Stimulated activated CD4-positive, alpha-beta T cell treated with anti-CD3 and anti-CD28 coated beads, Interleukin-2, amount 100 ng/mL, for 24 hours (primary cell): ENCODE measurements at places on chromosomes 5 and 9.

DNA sequence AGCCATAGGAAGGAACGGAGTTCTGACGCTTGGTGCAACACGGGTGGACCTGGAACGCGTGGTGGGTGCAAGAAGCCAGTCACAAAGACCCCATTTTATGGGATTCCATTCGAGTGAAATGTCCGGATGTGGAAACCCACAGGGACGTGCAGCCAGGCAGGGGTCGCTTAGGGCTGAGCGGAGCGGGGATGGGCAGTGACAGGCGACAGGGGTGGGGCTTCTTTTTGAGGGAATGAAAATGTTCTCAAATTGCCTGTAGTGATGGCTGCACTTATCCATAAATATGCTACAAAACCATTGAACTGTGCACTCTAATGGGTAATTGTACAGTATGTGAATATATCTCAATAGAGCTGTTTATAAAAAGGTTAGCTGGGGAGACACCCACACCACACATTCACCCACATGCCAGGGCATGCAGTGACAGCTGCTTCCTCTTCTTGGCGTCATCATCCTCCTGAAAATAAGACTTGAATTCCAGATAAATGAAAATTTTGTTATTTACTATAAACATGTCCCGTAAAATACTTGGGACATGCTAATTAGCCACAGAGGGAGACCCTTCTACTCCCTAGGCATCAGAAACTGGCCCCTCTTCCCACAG lies 71.3 kb upstream of the OLFM1 start:
- DNase-seq = no peak

- no peak for DNase-seq
Observed at GRCh38 chr9:71762900-71763653, 5.2 kb downstream of the CEMIP2 start.

DNA sequence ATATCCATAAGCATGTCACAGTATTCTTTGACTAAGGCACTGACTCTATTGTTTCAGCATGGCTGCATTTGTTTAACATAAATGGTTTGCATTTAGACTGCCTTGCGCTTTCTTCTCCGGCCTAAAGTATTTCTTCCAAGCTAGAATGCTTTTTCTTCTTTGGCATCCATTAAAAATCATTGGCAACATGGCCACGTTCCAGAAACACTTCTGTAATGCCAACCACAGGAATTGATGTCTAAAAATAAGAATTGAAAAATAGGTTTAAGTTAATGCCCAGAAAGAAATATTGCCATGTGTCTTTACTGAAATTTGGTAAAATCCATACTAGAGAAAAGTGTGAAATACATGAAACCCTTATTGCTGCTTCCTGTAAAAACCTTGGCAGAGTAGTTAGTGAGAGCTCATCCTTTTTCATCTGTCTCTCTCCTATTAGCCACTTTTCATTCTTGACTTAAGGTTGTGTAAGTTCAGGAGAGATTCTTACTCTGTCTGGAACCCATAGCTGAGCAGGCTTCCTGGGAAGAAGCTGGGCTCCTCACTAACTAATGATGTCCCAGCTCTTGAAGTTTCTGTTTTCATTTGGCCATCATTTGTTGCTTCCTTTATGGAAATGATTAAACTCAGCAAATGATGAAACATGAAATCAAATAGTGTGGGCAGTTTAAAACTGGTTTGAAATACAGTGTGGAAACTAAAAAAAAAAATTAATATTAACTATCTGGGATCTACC lies 58.2 kb upstream of the RPS23 start:
- no peak for DNase-seq

- no peak for DNase-seq
Observed at GRCh38 chr9:129549139-129549538, 71.8 kb downstream of the C9orf50 start.

DNA sequence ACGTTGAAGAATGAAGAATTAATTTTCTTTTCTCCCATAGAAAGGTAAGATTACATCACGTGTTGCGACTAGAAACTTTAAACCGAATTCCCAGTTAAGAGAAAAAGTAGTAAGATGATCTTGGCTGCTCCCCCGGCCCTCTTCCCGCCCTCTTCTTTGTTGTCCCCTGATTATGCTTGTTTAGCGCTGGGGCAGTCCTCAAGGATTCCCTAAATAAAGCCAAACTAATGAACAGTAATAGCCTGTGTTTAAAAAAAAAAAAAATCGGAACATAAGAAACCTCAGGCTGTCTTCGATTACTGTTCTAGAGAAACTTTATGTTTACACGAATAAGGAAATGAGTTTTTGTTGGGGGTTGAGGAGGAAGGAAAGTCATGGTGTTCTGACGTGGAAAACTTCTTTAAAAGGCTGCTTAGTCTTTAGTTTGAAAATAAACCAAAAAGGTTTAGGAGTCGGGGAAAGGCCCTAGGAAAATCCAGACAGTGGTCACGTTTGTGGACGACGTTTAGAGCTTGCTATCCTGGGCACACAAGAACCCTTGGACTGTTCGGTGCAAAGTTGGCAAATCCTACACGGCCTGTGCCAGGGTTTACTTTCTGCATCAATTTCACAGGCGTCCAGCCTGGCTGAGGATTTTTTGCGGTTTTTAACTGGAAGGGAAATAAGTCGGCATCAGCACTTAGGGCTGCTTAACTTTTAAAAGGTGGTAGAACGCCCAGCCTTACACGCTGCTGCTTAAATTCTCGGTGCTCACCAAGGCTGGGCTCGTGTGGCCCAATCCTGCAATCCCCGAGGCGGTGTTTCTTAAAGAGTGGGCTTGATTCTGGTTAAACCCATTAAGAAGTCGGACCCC lies 1.1 kb upstream of the MAT2B start:
- DNase-seq = peak; percentile 39
